ENCODE measurements at places on chromosomes 7 and 10.

DNA sequence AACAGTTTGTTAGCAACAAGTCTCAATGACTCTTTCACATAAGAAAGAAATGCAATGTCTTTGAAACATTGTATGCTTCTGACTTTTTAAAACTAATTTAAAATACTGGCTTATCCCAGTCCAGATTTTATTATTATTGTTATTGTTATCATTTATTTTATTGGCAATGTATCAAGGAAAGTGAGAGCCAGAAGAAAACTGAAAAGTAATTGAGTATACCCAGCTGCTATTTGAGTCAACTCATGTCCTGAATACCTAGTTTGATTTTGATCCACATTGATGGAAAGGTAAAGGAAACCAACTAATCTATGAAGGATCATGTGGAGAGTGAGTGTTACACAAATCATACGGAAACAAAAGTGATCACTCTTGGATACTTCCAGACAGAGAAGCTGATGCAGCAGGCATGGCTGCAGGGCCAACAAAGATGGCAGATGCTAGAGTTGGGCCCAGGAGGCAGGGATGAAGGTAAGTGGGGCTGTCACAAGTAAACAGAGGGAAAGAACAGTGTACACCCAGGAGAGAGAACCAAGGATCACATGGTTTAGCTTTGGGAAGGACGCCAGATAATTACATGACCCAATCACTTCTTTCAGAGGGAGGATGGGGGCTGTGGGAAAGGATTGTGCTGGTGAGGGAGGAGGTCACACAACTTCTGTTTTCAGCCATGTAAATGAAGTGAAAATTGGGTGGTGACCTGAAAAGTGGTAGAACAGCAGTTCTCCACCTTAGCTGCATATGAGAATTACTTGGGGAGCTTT lies 179.2 kb upstream of the NAMPT start:
- no peak for DNase-seq

DNA sequence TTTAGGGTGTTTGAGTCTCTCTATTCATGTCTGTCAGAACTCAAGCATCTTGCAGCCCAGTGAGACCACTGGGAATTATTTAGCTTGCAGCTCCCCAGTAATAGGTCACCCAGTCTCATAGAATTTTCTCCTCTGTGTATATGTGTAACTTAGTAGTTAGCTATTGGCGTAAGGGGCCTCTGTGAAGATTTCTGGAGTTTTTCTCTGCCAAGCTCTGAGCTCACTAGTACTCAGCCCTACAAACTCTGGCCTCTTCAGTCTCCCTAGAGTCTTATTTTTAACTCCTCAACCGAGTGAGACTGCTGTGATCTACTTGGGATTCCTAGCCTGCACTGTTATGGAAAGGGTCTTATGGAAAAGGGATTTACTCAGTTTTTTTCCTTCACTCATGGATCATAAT lies 90.2 kb downstream of the PPP1R9A start:
- DNase-seq = no peak

- no peak for DNase-seq
Measured at GRCh38 chr10:34702093-34702937, 112.8 kb downstream of the PARD3 start.

GRCh38 chr10:70308121-70309060 lies 24.6 kb upstream of the NPFFR1 start:
- no peak for DNase-seq

DNA sequence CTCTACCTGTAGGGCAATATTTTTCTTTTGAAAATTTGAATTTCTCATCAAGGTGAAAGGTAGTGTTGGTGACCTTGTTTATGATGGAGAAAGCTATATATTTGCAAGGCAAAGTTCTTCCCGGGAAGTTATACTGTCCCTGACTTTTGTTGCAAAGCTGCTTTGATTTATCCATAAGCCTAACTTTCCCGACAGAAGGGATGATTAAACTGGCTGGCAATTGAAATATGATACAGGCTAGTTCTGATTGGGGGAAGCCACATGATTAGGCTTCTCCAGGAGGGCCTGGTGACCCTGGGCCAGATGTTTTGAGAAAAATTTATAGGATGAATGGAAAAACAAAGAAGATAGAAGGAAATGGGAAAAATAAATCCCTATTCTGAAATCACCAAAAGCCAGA lies 215.5 kb downstream of the ACTR3B start:
- no peak for DNase-seq

DNA sequence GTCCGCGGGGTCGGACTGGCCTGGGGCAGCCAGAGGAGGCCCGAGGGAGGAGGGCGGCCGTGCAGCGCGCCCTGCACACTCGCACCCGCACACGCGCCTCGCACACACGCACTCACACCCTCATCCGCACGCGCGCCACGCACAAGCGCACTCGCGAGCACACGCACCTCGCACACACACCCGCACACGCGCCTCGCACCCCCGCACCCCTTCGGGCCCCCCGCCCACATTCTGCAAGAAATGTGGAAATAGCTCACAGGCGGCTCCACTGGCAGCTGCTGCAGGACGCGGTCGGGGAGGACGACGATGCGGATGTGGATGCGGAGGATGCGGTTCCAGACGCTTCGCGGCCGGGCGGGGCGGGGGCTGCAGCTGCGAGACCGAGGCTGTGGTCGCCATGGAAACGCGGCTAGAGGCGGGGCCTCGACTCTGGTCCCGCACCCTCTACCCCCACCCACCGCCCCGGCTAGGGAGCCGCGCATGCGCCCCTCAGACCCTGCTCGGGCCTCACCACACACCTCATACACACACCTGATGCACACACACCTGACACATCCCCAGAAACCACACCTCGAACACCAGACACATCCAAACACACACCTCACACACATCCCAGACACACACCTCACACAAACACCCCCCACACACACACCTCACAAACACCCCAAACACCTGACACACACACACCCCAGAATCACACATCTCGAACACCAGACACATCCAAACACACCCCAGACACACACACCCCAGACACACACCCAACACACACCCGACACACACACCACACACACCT lies at the start of gene CALY:
TSS of gene CALY (minus strand) at position 320 of the 793 bp plus-strand sequence. CDS start 7,907 bp downstream, outside the sequence.
- no peak for DNase-seq

- no peak for DNase-seq
Measured at GRCh38 chr10:67802767-67803538, 35.0 kb downstream of the DNAJC12 start.

GRCh38 chr10:87913156-87913921 lies 49.9 kb downstream of the PTEN start:
- DNase-seq = no peak

DNA sequence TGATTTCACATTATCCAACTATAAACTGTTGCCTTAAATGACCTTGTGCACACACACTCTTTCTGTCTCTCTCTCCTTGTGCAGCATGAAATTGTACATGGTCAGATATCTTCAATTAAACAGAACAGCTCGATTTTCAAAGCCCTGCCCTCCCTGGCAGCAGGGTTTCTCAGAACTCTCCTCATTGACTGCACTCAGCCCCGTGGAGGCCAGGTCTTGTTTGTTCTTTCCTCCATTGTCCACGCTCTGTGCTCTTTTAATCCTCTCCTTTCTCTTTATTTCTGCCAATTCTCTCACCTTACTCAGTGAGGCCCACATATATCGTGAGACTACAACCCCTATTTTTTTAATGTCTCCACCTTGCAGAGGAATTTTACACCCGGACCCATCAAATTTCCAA lies 175.9 kb upstream of the STK17A start:
- DNase-seq = no peak

DNA sequence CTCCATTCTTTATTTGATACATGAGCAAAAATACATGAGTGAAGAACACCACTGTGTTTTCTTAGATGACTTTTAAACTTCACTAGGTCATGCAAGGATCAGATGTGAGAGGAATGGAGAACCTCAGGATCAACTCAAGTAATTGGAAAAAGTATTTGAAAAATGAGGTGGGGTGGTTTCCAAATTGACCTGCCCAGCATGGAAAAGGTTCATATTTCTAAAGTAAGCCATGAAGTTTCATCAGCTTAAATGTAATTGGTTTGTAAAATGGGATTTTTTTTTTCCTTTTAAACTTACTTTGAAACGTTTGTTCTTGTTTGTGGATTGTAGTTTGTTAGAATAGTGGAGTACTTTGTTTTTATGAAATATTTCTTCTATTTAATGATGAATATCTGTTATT lies 134.8 kb downstream of the MLLT10 start:
- DNase-seq = peak; percentile 24

DNA sequence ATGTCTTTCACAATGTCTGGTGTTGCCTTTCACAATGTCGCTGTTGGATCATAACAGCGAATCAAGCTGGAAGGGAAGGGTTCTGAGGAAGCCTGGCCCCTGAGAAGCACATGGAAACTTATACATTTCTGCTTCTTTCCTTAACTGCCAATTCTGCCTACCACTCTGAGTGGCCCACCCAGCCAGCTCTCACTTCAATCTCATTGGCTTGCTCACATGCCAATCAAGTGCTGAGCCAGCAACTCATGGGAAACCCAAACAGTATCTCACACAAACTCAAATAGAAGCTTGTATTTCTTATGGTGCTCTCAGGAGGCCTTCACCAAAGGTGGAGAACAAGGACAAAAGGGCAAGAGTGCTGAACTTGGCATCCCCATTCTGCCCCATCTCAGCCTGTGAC lies 117.4 kb upstream of the GPR26 start:
- DNase-seq = no peak

GRCh38 chr7:150556521-150557138 lies 10.6 kb upstream of the GIMAP4 start:
- no peak for DNase-seq

- DNase-seq = peak; percentile 86
Measured at GRCh38 chr10:69757553-69758309, 44.0 kb upstream of the COL13A1 start.

DNA sequence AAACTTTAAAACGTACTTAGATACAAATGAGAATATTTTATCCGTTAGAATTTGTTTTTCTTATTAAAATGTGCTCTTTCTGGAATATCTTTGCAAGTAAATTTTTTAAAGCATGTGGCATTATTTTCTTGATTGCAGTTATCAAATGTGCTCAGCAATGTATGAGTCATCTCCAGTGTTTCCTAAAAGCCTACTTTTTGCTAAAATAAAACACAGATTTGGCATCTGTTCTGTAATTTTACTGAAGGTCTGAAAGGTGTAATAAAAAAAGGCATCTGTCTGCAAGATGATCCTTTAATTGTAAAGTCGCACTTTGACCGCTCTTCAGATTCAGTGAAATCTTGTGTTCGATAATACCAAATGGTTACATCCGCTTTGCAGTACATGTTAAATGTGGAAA lies 3.4 kb downstream of the GNAT3 start:
- no peak for DNase-seq

DNA sequence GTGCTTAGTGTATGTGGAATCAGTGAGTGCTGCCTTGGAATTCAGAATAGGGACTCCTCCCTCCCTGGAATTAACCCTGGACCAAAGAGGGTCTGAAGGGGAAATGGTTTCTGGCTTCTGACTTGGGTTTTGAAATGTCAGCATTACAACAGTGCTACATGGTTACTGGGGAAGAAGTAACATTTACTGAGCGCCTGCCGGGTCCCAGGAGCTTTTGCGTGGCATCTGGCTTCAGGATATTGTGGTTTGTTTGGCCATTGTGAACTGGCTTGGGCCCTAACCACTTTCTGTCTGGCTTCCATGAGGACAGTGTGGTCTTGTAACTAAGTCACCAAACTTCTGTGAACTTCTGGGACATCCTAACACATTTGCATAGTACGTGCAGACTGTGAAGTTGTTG lies 21.3 kb downstream of the TSPAN15 start:
- DNase-seq = no peak

DNA sequence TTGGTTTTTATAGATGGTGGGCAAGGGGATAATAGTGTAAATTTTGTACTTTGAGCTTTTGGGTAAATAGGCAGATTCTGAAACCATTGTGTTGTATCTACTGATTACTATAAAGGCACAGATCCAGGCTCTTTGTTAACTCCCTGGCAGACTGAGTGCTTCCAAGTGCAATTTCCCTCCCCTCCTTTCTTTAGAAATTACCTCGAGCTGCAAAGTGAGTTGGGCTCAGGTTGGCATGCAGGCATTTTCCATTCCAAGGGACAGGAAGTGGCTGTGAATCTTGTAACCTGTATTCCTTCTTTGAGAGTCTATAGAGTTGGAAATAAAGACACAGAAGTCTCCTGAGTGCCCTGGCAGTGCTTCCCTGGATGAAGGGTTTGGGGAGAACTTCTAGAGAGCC lies 494.2 kb upstream of the GALNT17 start:
- DNase-seq = no peak

- DNase-seq = no peak
Measured at GRCh38 chr7:78905436-78905835, 548.0 kb downstream of the MAGI2 start.
